ENCODE measurements at places on chromosomes 12 and 14. TPM values are rescaled to one million over a fixed set of nuclear protein-coding genes. Genes with fewer than 3 reads are reported as not detected.

The PRB2 gene
- total RNA-seq, result not detected

The SRSF9 gene
- 93.9 TPM for total RNA-seq

The GDF3 gene
- not detected for total RNA-seq

The MFAP5 gene
- not detected for total RNA-seq

The PPFIA2 gene
- 338 TPM for total RNA-seq

The AKAP3 gene
- total RNA-seq, result 2.5 TPM

The SLC10A1 gene
- total RNA-seq, result not detected
